ENCODE measurements at places on chromosomes 12 and 14. TPM values are rescaled to one million over a fixed set of nuclear protein-coding genes. Genes with fewer than 3 reads are reported as not detected.
A peak's percentile ranks its signal among the peaks of the same experiment; 100 is the strongest.

DNA sequence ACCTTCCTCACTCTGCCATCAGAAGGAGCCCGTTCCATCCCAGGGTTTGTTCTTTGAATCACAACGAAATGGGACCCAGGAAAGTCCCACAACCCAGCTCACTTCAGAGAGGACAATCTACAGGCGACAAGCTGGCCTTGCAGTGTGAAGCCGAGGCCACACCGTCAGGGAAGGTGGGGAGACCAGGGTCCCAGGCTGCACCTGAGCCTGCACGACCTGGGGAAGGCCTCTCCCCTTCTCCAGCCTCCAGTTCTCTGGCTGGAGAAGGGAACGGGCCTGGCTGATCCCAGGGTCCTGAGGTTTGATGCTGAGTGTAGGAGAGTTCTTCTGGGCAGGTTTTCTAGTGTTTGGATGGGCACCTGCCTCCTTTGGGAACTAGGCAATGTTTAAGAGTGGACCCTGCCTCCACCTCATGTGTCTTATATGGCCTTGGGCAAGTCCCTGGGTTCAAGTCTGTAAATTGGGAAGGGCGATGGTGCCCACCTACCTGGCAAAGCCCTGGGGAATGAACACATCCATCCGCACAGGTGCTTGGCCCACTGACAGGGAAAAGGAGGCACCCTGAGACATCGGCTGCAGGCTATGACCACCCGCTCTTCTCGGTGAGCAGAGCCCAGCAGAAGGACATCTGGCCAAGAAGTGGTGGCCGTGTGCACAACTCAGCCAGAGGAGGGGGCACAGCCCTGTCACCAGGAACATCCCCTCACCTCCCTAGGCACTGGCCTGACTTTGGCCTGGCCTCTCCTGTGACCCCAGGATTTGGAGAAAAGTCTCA is 77.9 kb upstream of the BCL11B start:
- DNase-seq = no peak
- H3K27me3 ChIP-seq = no peaks in the 10 kb centered on the region
- H3K36me3 ChIP-seq = no peaks in the 10 kb centered on the region
- H3K27ac ChIP-seq = no peak overlapping the region
- no peak overlapping the region for H3K4me3 ChIP-seq

DNA sequence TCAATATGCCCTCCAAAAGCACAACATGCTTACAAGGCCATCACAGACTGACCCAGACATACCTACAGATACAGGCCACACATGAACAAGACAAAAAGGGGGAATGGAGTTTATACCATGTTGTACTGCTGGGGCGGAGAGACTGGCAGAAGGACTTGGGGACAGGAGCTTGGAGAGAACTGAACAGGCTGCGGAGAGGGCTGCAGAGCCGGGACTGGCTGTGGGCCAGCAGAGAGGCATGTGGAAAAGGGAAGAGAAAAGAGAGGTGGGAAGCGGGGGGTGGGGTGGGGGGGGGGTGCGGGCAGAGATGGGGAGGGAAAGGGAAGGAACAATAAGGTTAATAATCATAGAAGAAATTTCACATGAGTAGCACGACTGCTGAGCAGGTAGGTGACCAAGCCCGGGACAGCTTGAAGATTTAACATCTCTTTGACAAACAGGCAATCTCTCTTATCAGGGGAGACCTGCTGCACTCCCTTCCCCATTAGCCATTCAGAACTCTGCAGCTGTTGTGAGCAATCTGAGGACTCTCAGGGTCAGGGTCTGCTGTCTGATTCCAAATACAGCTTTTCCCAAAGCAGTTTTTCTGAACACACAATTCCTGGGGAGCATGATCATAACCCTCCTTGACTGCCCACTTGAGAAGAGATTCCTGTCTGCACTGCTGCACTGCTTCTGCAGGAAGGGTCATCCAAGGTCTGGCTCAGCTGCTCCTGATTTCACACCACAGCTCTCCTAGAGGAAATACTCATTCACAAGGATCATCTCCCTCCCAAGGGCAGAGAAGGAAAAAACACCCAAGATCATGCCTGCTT is 21.6 kb upstream of the STAC3 start:
- H3K36me3 ChIP-seq = peaks cover 21% of the 10 kb centered on the region
- no peak overlapping the region for H3K27ac ChIP-seq
- no peak for DNase-seq
- no peaks in the 10 kb centered on the region for H3K27me3 ChIP-seq

- H3K4me1 ChIP-seq = peaks cover 7% of the 10 kb centered on the region
- no peaks in the 10 kb centered on the region for H3K36me3 ChIP-seq
- no peak overlapping the region for H3K4me3 ChIP-seq
- no peaks in the 10 kb centered on the region for H3K27me3 ChIP-seq
Measured at GRCh38 chr12:92421701-92422100, 276.1 kb upstream of the BTG1 start.

DNA sequence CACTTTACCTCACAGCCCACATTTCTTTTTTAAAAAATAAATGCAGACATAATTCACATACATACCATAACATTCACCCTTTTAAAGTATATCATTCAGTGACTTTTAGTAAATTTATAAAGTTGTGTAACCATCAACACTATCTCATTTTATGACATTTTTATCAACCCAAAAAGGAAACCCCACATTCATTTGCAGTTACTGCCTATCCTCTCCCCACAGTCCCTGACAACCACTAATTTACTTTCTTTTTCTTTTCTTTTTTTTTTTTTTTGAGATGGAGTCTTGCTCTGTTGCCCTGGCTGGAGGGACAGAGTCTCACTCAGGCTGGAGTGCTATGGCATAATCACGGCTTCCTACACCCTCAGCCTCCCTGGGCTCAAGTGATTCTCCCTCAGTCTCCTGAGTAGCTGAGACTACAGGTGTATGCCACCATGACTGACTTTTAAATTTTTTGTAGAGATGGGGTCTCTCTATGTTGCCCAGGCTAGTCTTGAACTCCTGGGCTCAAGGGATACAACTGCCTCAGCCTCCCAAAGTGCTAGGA is 1.5 kb upstream of the EP400 start:
- H3K4me1 ChIP-seq = peaks cover 21% of the 10 kb centered on the region
- no peak overlapping the region for H3K4me3 ChIP-seq
- DNase-seq = no peak
- H3K36me3 ChIP-seq = no peaks in the 10 kb centered on the region
- H3K27ac ChIP-seq = peak overlapping the region; percentile 84

DNA sequence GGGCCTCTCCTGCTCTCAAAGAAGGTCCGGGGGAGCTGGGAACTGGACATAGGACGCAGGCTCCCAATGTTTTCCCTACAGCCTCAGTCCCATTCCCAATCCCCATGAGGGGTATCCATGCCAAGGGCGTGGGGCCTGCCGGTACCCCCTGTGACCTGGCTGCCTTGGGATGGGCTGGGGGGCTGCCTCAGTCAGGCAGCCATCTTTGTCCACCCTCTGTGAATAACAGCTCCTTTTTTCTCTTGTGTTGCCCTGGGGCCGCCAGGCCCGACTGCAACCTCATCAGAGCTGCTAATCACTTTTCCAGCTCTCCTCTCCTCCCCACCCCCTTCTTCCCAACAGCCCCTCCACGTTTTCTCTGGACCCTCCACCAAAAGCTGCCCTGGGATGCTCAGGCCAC is 11.2 kb downstream of the FIGNL2 start:
- no peaks in the 10 kb centered on the region for H3K36me3 ChIP-seq
- no peak for DNase-seq
- no peaks in the 10 kb centered on the region for H3K27me3 ChIP-seq

GRCh38 chr12:87384226-87384625 is 645.0 kb downstream of the C12orf50 start:
- H3K27me3 ChIP-seq = no peaks in the 10 kb centered on the region
- H3K27ac ChIP-seq = no peak overlapping the region
- no peak overlapping the region for H3K4me3 ChIP-seq

DNA sequence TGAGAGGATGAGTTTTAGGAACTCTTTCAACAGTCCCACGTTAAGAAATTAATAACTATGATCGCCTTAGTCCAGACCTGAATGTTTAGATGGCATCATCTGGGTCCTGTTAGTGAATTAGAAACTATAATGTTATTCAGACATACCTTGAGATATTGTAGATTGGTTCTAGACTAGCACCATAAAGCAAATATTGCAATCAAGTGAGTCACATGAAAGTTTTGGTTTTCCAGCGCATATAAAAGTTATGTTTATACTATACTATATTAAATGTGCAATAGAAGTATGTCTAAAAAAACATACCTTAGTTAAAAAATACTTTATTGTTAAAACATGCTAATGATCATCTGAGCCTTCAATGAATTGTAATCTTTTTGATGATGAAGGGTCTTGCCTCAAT is 106.6 kb upstream of the ATP2B1 start:
- no peaks in the 10 kb centered on the region for H3K36me3 ChIP-seq
- no peak overlapping the region for H3K27ac ChIP-seq
- no peaks in the 10 kb centered on the region for H3K4me1 ChIP-seq
- H3K4me3 ChIP-seq = no peak overlapping the region

DNA sequence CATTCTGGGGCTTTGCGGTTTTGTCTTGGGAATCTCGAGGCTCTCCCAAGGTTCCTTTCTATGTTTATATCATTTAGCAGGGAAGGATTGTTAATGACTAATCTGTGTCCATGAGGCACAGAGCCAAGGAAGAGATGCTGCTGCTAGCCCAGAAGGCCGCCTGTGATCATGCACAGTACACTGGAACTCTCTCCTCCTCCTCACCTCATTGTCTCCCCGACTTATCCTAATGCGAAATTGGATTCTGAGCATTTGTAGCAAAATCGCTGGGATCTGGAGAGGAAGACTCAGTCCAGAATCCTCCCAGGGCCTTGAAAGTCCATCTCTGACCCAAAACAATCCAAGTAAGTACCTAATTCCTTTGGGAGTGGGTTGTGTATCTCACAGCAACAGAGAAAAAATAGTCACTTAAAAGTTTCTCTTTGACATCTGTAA is at the start of gene NR1H4:
Gene NR1H4, plus strand, starts transcription at position 151 of the 435 bp plus-strand sequence. CDS start 19,458 bp downstream, outside the sequence.
- no peaks in the 10 kb centered on the region for H3K4me1 ChIP-seq
- no peak within 1 kb of the TSS for H3K4me3 ChIP-seq
- H3K27me3 ChIP-seq = no peaks in the 10 kb centered on the region
- no peak within 1 kb of the TSS for H3K27ac ChIP-seq
- no peak for DNase-seq
- H3K36me3 ChIP-seq = no peaks in the 10 kb centered on the region

DNA sequence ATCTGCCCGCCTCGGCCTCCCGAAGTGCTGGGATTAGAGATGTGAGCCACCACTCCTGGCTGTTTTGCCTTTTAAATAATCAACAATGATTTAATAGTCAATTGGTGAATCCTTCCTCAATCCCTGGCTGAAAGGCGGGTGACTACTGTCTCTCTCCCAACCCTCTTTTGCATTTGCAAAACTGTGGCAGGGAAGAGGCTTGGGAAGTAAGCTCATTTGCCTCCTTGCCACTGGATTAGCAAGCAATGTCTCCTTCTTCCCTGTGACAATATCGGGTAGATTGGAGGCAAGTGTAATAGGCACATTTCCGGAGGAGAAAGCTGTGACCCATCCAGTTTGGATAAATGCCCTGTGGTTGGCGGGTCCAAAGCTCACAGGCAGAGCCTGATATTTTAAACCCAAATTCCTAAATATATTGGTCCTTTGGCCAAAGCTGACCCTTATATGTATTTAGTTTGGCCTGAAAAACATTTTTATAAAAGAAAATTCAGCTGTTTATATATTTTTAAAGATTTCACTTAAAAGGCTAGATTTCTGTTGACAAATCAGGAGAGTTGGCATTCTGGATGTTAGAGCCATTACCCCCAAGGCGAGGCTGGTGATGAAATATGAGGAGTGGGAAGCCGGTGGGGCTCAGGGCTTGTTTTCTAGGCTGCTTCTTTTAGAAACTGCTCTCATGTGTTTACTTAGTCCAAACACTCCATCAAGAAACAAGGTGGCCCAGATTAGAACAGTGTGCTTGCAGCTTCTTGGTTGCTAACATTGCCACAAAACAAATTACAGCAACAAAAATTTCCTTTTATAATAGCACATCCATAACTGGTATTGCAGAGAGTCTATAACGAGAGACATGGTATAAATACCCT is 646.9 kb upstream of the TMEM132C start:
- no peak overlapping the region for H3K27ac ChIP-seq
- H3K4me1 ChIP-seq = no peaks in the 10 kb centered on the region
- no peak overlapping the region for H3K4me3 ChIP-seq
- H3K27me3 ChIP-seq = no peaks in the 10 kb centered on the region
- DNase-seq = no peak
- H3K36me3 ChIP-seq = no peaks in the 10 kb centered on the region

DNA sequence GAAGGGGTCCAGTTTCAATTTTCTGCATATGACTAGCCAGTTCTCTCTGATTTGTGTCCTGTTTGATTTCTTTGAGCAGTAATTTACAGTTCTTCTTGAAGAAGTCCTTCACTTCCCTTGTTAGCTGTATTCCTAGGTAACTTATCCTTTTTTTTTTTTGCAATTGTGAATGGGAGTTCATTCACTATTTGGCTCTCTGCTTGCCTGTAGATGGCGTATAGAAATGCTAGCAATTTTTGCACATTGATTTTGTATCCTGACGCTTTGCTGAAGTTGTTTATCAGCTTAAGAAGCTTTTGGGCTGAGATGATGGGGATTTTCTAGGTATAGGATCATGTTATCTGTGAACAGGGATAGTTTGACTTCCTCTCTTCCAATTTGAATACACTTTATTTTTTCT is 77.6 kb upstream of the NID2 start:
- no peaks in the 10 kb centered on the region for H3K36me3 ChIP-seq
- H3K27ac ChIP-seq = no peak overlapping the region
- no peaks in the 10 kb centered on the region for H3K27me3 ChIP-seq
- no peak for DNase-seq

DNA sequence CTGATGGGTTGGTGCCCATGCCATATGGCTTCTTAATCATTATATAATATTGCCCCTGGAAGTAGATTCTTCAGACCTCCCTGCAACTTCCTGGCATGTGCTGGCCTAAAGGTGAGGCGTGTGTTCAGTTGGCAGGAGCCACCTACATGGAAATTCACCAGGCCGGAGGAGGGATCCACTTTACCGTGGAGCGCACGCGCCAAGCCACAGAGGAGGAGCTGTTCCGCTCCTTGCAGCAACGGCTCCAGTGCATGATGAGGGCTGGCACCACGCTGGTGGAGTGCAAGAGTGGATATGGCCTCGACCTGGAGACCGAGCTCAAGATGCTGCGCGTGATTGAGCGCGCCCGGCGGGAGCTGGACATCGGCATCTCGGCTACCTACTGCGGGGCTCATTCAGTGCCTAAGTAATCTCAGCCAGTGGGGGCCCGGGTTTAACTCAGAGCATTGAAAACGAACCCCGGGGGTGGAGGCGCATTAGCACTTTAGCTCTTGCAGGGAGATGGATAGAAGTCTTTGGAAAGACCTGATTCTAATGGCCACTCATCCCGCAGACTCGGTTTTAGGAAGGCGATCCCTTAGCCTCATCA is 13.5 kb downstream of the AMDHD1 start:
- no peaks in the 10 kb centered on the region for H3K4me1 ChIP-seq
- no peak for DNase-seq
- no peaks in the 10 kb centered on the region for H3K27me3 ChIP-seq

Gene ABCD2
- total RNA-seq = 8.1 TPM

Gene REP15
- not detected for total RNA-seq

Gene SART3
- 70.1 TPM for total RNA-seq

Gene RTL1
- not detected for total RNA-seq

Gene ANP32D
- not detected for total RNA-seq

Gene MYO1A
- not detected for total RNA-seq

Gene RNASE3
- not detected for total RNA-seq

Gene DAAM1
- 67.7 TPM for total RNA-seq

Gene SPIC
- not detected for total RNA-seq

Gene ATG2B
- 33.5 TPM for total RNA-seq

Gene RND1
- not detected for total RNA-seq

Gene SYCP3
- total RNA-seq = 0.60 TPM
